AG04449 (cell line): ENCODE measurements at places on chromosomes 5 and 9.

DNA sequence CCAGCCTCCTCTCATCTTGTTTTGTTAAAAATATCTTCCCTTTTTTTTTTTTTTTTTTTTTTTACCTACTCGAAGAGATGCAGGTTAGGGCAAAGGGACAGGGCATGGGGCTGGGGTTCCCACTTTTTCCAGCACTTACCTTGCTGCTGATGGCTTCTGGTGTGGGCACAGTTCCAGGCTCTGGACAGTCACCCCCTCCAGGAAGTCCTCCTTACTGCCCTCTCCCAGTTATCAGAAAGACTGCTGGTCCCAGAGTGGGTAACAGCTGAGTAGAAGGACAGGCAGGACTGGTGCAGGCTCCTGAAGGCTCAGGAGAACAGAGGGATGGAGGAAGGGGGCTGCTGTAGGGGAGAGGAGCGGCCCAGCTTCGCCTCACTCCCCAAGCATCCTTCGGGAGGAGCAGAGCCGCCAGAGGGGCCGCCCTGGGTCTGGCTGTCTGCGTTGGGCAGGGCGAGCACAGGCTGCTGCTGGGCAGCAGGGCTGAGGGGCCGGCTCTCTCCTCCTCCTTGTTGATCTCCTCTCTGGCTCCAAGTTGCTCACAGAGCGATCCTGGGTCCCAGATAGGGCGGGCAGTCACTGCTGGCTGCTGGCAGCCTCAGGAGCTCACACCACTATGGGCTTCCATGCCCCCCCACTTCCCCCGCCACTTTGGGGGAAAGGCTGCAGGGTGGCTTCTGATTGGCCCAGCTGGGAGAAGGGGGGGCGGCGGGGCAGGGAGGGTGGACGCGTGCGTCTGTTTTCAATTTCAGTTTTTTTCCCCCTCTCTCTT, at the start of gene PDGFRB:
PDGFRB (minus strand) TSS at position 588 of the 769 bp plus-strand sequence. CDS start 18,798 bp downstream, outside the sequence.
- DNase-seq: no peak

DNA sequence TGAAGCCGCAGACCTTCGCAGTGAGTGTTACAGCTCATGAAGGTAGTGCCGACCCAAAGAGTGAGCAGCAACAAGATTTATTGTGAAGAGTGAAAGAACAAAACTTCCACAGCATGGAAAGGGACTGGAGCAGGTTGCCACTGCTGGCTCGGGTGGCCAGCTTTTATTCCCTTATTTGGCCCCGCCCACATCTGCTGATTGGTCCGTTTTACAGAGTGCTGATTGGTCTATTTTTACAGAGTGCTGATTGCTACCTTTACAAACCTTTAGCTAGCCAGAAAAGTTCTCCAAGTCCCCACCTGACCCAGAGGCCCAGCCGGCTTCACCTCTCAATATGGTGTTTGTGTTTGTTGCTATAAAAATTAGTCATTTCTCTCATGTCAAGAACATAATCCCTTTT, 49.7 kb downstream of the RECK start:
- no peak for DNase-seq

DNA sequence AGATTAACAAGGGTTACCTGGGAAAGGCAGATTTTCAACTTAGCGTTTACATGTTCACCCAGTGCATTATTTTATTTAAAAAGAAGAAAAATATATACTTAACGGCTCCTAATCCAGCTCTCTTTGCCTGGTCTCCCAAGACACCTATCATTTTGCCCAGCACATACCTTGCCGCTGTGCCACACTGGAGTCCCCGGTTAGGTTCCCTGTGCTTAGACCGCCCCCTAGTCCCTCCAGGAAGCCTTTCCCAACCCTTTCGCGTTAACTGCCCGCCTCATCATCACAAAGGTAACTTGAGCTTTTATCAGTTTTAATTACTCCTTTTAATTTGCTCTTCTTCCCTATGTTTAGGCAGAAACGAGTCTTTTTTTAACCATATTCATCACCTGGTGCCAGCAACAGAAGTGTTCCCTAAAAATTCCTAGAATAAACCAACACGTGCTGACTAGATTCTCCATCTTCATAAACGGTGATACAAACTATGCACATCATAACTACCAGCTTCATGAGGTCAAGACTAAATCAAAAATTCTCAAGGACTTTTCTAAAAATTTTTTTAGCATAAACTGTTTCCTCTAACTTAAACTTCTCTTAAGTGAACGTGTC, 19.7 kb downstream of the DNAJA1 start:
- no peak for DNase-seq

DNA sequence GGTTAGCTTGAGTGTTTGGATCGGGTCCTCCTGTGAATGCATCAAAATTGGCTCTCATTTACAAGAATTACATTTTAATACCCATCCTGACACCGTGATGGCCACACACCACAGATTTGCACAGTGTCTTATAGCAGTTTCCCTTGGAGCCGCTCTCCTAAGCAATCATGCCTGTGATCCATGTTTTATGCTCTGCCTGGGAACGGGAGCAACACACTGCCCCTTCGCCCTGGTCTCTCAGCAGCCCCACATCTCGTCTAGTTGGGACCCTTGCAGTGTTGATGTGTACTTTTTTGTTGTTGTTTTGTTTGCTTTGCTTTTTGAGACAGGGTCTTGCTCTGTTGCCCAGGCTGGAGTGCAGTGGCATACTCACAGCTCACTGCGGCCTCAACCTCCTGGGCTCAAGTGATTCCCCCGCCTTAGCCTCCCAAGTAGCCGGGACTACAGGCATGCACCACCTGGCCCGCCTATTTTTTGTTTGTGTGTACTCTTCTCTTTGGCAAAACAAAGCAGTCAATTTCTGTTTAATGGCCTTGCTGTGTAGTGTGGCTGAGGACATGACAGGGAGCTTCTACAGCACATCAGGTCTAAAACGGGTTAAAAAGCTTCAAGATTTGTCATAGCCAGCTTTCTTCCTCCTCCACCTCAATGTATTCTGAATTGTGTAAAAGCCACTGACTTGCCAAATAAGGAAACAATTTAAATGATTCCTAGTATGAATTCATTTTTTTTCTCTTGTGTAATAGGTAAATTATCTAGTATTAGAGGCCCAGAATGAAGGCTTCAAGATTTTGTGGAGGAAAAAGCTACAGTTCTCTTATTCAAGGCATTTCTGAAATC, 101.6 kb upstream of the TBCA start:
- no peak for DNase-seq

DNA sequence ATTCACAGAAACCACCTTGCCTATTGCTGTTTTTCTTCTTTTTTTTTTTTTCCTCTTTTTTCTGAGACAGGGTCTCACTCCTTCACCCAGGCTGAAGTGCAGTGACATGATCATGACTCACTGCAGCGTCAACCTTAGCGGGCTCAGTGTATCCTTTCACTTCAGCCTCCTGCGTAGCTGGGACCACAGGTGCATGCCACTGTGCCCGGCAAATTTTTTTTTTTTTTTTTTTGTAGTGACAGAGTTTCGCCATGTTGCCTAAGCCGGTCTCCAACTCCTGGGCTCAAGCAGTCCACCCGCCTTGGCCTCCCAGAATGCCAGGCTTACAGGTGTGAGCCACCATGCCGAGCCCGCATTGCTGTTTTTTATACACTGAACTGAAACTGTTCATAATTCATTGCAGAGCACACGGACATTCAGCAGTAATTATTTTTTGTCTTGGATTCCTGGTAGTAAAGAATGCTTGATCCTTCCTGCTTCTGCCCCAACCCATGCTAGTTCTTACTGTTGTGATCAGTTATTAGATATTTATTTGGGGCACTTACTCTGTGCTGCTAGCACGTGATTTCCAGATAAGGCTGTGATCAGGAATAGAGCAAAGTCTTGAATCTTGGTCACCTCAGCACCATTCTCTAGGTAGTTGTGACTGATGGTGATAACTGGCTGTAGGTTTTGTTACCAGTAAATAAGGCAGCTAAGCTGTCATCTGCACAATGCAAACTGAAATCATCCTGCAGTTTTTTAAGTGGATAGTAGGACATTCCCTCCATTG, 14.0 kb downstream of the MAP3K1 start:
- DNase-seq: no peak

- DNase-seq: no peak
These were observed 6.0 kb upstream of the LCP2 start for GRCh38 chr5:170303549-170303948.

DNA sequence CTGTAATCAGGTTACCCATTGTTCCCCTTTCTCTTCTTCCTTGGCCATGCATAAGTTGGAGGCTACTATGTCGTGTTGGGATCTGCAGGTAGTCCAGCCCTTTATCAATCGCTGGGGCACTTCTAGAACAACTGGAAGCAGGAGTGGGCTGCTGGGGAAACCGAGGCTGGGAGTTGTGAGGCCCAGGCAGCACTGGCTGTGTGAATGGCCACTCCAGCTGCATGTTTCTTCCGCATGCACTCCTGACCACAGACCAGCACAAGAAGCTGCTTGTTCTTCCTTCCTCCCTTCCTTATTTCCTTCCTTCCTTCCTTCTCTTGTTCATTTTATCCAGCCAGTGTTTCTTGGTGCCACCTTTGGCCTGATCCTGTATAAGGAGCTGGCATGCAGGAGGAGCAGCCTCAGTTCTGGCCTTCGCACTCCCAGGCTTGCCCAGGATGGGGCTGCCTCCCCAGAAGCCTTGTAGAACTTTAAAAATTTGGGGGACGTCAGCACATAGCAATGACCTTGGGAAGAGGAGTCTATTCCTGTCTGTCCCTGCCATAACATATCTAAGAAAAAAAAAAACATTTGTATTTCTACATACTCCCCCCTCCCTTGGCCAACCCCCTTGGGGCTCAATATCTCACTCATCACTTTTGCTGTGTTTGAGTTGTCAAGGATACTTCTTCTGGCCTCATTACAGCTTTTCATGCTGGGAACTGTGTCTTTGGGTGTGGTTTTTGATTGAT, 20.8 kb upstream of the CXCL14 start:
- DNase-seq: no peak

GRCh38 chr9:128393145-128393775, 22.1 kb downstream of the URM1 start:
- no peak for DNase-seq

- DNase-seq: no peak
These were observed 25.8 kb downstream of the ST8SIA4 start for GRCh38 chr5:100877274-100877673.

DNA sequence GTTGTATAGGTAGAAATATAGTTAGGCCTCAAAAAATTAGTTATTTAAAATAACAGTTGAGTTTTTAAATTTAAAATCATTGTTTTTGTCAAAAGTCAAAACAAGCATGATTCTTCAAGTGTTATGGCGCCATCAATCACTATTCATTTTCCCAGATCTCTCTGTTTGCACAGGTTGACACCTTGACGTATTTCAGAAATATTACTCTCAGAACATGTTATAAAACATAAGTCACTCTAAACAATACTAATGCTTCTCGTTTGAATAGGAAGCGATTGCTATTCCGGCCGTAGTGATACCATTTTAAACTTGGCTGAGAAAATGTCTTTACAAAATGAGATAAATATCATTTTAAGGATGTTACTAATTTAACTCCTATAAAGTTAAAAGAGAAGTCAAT, 126.1 kb upstream of the VCAN start:
- DNase-seq: no peak

GRCh38 chr5:137896560-137896959, 7.3 kb downstream of the PKD2L2 start:
- DNase-seq: no peak

DNA sequence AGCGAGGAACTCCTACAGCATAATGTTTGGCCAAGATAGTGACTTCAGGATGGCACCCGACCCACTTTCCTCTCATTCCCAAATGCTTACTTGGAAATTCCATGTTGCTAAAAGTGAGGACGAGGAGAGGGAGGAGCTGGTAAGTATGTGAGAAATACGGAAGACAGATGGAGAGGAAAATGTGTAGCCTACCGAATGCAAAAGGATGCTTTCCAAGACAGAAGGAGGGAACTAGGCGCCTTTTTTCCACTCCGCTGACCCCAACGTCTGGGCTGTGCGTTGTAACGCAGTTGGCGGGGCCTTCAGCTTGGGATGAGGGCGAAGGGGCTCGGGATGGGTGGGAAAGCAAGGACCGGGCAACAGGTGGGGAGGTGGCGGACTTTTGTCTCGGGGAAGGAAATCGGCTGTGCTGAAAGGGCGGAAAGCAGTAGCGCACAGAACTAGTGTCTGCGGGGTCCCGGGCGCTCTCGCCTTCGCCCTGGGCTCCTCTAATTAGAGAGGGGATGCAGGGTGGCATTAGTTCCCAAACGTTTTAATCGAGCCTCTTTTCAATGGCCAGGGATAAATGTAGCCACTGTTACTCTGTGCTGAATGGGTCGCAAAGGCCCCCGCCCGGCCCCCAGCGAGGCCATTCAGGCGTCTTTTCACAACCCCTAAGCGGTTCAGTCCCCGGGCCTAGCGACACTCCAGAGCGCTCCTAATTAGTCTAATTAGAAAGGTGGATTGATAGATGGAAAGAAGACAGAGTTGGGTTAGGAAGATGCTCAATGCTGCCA, 12.6 kb downstream of the FOXD1 start:
- DNase-seq: no peak

- no peak for DNase-seq
These were observed 27.2 kb downstream of the CCDC69 start for GRCh38 chr5:151196556-151197290.

GRCh38 chr5:73387601-73388305, 60.8 kb downstream of the FOXD1 start:
- no peak for DNase-seq

DNA sequence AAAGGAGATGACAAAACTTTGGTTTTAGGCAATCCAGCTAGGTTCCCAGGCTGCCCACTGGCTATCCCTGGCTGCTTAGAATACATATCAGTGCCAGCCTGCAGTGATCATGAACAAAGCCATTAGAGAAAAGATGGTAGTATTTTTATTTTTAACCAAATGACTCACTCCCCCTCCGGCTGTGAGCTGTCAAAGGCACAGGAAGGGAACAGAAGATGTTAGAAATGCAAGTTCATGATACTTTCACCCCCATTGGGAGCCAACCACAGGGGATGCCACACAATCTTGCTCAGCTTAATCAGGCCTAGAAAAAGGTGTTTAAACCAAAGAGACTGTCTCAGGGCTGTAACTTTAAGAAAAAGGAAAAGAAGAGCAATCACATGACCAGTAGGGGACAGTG, 70.3 kb upstream of the ASTN2 start:
- DNase-seq: no peak

DNA sequence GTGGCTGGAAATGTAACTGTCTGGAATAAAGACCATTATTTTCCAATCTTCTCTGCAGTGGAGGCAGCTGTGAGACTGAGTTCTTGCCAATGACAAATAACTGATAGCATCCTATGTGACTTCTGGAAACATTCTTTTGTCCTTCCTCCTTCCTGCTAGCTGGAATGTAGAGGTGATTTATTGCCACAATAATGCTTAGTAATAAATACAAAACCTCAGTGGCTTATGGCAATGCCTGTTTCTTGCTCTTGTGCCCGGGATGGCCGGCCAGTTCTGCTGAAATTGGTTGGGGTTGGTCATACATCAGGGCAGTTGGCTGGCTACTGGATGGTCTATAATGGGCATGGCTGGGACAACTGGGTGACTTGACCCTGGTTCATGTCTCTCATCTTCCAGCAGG, 12.2 kb upstream of the TEX48 start:
- no peak for DNase-seq

DNA sequence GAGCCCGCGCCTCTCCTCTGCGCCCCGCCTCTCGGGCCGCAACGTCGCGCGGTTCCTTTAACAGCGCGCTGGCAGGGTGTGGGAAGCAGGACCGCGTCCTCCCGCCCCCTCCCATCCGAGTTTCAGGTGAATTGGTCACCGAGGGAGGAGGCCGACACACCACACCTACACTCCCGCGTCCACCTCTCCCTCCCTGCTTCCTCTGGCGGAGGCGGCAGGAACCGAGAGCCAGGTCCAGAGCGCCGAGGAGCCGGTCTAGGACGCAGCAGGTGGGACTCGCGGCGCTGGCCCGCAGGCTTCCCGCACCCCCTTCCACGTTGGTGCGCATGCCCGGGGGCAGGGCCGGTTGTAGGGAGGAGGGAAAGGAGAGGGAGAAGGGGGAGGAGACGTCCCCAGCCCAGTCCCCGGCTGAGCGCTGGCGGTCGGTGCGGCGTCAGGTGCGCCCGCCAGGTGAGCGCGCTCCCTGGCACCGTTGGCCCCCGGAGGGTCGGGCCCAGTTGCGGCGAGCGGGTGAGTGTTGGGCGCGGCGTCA, at the start of gene OCLN:
OCLN (plus strand) TSS at position 400 of the 532 bp plus-strand sequence. CDS start 11,455 bp downstream, outside the sequence.
- no peak for DNase-seq
